ENCODE measurements at places on chromosomes 2 and 18.

DNA sequence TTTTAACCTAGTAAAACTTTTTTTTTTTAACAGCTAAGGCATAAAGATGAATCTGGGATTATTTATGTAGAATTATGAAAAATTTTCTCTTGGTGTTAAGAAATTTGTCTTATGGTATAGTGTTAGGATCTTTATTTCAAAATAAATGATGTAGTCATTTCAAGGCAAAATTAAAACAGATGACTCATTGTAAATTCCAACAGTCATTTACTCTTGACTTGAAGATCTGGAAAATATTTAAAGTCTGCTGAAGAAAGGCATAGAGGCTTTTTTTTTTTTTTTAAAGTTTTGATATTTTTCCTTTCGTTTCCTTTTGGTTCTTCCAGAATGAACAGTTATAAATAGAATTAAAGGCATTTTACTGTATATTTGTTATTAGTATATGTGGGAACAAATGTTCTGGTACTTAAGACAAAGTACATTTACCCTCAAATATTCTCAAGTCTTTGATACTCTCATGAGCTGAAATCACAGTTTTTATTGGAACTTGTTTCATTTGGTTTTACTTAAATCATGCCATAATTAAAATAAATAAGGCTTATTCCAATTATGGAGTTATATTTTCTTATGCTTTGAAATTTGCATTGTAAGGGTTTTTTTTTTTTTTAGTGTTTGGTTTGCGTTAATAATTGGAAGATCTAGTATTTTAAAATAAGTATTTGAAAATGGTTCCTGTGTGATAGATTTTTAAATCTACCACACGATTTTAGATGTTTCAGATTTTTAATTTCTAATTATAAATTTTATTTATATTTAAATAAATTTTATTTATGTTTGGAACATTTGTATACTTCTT, 29.9 kb downstream of the GLS start:
- DNase-seq: no peak

- DNase-seq: no peak
These were observed 387.9 kb upstream of the POU3F3 start for GRCh38 chr2:104465981-104466380.

DNA sequence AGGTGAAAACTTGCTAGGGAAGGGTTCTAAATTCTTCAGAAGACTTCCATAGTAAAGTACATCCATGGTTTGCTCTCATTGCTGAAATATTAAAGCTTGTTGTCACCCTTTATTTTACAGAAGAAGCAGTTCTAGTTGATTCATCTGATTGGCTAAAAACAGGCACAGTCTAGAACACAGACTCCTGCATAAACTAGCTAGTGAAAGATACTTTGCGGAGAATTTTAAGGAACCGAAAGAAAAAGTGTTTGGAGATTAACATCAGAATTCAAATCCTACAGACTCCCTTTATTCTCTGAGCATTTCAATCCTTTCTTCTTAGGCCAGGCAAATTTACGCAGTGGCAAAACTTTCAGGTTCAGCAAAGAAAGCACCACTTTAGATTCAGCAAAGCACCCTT, 1076.5 kb upstream of the ZEB2 start:
- no peak for DNase-seq

- DNase-seq: no peak
These were observed 1785.3 kb upstream of the CELF4 start for GRCh38 chr18:39350945-39351344.

GRCh38 chr18:38957736-38958135, 1392.1 kb upstream of the CELF4 start:
- DNase-seq: no peak

- DNase-seq: no peak
These were observed 39.5 kb downstream of the CERS6 start for GRCh38 chr2:168495524-168495923.

- no peak for DNase-seq
These were observed 127.8 kb downstream of the CCBE1 start for GRCh38 chr18:59569390-59569791.

DNA sequence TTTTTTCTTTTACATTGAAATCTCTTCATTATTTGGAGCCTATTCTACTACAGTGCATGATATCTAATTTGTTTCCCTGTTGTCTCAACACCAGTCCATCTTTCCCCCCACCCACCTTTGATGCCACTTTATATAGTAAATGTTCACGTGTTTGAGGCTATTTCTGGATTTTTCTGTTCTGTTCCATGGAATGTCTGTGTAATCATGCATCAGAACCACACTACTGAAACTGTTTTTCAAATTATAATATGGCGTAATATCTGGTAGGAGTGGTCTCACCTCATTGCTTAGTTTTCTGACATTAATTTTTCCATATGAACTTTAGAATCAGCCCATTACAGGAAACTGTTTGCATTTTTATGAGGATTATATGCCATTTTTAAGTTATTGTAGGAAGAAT, 19.1 kb upstream of the NARS1 start:
- no peak for DNase-seq

DNA sequence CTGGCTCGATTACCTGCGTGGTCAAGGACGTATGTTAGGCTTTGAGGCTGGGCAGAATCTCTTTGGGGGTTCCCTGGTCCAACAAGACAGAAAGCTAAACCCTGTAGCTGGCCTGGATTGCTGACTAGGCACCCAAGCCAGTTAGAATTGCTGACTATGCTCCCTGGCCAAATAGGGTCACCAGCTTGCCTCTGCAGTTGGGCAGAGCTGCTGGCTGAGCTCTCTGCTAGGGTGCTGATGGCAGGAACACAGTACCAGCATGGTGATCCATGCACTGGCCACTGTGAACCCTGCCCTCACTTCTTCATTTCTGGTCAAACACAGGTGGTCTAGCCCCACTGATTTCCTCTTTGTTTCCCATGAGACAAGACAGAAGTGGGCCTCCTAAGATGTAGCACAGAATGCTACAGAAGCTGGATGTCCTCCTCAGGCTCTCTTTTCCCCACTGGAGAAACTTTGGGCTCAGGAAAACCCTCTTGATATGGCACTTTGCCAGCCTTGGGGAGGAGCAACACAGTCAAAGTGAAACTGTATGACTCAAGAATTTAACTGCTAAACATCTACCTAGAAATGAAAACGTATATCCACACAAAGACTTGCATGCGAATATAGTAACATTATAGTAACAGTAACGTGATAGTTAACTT, 20.8 kb downstream of the SP140L start:
- DNase-seq: no peak

DNA sequence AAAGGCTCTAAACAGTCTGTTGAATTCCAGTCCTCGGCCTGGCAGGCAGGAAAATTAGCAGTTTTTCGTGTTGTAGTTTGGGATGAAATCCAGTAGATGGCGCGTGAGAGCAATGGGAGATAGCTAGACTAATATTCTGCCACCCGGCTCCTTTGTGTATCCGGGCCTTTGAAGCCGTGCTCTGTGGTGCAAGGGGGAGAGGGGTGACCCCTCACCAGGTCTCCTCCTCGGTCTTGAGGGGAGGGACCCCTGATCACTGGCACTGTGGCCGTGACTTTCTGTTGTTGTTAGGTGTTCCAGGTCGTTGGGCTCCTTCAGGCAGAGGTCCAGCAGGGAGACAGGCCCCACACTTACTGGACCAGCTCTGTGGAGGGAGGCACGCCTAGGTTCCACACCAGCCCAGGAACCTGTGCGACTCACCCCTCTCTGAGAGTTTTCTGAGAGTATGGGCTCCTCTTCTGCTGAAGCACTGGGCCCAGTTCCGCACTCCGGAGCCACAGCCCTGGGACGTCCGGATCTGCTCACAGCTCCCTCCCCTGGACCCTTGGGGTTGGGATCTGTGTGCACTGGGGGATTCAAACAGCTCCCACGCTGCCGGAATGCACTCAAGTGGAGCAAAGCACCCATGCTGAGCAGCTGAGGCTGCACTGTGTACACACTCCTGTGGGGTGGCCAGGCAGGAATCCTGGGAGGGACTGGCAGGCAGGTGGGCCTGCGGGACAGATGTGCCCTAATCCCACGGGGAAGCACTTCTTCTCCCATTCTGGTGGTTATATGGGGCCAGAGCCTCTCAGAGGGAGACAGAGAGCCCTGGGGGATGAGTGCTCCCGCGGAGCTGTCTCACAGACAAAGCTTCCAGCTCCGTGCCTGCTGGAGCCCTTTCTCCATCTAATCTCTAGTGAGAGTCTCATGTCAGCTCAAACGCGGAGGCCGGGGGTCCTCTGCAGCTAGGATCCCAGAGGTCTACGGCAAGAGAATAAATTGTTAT, 8.8 kb downstream of the GKN2 start:
- peak; percentile 66 for DNase-seq

- DNase-seq: no peak
These were observed 211.5 kb upstream of the RAB6C start for GRCh38 chr2:129768036-129768386.

DNA sequence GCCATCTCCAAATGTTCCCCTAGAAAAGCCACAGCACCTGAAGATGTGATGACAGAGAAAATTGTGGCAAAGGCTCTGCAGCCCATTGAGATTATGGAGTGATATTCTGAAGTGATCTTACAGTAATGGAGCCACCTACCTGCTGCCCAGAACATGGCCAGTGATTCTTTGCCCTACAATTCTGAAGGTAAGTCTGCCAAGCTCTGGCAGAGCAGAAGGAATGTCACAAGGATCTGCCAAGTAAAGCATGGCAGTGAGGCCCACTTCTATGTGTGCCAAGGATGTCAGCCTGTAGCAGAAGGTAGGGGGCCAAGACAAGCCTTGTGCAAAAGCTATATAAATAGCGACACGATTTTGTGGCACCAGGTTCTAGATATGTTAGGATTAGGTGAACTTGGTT, 155.1 kb downstream of the RND3 start:
- DNase-seq: no peak

DNA sequence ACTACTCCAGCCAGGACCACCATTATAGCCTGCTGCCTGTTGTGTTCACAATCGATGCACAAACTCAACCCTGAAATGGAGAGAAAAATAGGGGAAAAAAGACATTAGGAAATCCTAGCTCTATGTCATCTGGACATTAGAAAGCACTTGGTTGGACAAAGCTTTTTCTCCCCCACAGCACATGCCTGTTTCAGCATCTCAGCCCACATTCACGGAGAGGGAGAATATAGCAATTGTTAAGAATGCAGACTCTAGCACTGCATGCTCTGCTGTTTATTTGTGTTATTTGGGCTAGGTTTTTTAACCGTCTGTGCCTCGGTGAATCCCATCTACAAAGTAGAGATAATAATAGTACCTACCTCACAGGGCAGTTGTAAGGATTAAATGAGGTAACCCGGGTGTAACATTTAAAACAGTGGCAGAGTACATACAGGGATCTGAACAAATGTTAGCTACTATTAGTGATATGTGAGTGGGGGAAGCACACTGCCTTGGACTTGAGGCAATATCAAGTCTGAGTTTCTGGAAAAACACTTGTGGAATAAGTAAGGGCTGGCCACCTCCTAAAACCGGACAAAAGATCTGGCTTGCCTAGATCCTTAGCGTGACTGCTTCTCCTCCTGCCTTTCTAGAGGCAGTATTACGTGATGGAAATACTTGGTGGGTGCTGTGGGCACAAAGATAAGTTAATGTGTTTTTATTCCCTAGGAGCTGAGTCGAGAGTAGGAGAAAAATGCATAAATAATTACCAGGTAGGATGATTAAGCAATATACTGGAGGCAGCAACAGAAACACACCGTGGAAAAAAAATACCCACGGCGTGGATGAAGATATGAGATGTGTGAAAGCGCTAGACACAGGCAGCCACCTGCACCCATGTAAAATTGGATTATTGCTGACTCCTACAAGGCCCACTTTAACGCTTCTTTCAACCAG, 1.0 kb upstream of the PPP1CB start:
- peak; percentile 39 for DNase-seq

- no peak for DNase-seq
These were observed 102.9 kb downstream of the LRP2 start for GRCh38 chr2:169259402-169259801.

GRCh38 chr2:45093181-45093580, 83.9 kb upstream of the SIX2 start:
- no peak for DNase-seq

DNA sequence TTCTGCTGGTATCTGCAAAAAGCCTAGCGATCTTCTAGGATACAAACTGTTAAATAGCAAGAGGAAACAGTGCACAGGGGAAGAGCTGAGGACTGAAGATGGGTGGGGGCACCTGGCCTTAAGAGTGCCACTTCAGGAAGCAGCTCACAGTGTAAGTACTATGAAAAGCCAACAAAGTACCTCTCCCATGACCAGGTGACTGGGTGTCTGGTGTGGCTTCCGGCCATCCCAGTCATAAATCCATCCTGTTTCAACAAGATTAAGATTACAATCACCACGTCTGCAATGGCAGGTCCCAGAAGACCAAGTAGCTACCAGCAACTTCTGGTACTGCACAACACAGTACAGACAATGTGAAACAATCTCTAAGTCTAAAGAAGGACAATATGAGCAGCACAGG, 15.9 kb downstream of the ERFE start:
- no peak for DNase-seq

- DNase-seq: no peak
These were observed 77.4 kb downstream of the THNSL2 start for GRCh38 chr2:88247531-88247930.

DNA sequence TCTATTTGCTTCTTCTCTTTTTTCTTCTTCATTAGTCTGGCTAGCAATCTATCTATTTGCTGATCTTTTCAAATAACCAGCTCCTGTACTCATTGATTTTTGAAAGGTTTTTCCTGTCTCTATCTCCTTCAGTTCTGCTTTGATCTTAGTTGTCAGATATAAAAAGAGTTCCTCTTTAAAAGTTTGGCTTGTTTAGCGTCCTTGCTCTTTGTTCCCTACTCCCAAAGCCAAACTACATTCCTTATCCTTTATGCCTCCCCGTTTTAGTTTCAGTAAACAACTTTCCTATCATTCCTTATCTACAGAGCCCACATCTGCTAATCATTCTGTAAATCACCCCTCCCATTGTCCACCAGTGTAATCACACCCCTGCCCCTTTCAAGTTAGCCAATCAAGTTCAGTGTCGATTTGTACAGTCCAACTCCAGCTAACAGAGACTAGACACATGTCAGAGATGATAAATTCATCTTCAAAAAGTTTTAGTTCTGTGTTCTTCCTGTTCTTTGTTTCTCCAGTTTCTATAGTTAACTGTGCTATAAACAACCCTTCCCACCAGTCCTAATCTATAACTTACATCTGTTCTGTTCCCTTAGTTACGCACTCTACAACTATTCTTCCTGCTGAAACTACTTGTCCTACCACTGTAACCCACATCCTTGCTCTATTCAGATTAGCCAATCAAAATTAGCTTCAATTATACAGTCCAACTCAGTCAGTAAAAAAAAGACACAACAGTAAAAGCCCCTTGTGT, 44.4 kb downstream of the TFPI start:
- no peak for DNase-seq

DNA sequence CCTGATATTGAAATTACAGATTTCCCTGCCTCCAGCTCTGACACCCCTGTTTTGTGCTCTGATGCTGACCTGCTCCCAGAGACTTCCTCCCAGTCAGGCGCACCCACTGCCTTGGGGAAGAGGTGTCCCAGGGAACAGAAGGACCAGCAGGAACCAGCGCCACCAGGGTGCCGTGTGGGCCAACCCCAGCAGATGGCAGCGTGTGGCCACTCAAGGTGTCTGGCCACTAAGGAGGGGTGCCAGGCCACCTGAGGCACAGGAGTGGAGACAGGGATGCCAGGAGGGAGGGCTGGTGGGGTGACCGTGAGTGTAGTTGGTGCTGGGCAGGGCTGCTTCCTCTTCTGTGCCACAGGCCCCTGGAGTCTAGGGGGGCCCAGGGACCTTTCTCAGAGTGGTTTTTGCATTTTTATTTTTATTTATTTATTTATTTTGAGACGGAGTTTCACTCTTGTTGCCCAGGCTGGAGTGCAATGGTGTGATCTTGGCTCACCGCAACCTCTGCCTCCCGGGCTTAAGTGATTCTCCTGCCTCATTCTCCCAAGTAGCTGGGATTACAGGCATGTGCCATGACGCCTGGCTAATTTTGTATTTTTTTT, 56.0 kb downstream of the TEX44 start:
- DNase-seq: peak; percentile 62
